NCI-H2227 treated with DMSO at 0.1 percent for 48 hours (cell line): ENCODE measurements at places on chromosomes 6 and 20.

DNA sequence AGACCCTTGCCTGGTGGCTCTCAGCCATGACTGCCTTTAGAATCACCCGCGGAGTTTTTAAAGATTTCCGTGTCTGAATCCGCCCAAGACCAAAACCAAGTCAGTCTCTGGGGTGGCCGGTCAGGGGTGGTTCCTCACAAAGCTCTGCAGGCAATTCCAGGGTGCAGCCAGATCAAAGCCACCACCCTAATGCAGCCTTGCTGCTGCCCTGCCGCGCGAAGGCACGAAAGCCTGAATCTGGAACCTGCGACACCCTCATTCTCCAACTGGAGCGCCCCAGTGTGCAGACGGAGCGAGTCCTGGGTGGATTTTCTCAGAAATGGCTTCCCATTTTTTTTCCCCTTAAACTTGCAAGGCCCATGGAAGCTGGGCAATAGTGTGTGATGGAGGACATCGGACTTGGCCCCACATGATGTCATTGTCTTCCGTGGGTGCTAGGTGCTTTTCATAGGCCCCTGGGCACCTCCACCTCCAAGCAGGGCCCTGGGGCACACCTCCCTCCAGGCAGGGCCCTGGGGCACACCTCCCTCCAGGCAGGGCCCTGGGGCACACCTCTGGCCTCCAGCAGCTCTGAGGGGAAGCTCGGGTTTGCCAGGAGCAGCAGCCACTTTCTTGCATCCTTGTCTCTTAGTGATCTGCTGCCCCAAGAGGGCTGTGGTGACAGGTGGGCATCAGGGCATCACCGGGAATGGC lies 343.1 kb downstream of the ZFAND3 start:
- no peak for DNase-seq

- DNase-seq = no peak
These were observed 571.9 kb upstream of the CHD6 start for GRCh38 chr20:42190084-42190483.

DNA sequence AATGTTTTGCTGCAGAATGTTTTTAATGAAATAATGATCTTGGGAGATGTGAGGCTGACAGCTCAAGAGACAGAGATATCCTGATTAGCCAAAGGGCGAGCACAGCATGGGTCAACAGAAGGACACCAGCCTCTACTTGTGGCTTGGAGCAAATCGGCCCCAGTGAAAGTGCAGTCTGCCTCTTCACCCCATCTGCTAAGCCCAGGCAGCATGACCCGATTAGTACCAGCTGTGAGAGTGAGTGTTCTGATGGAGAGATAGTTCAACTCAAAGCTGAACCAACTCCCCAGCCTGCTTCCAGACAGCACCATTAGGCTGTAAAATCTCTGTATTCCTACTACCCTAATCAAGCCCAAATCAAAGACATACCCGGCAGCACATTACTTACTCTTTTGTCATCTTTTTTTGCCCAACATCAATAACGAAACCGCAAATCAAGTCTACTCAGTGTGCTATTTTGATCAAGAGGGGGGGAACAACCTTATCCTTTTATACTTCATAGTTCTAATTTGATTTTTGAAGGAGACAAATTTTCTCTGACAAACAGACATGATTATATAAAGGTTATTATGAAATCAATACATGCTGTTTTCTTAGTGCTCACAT lies 514.1 kb upstream of the NRSN1 start:
- no peak for DNase-seq

- DNase-seq = no peak
These were observed 172.7 kb upstream of the NOX3 start for GRCh38 chr6:155628306-155628705.
